ENCODE measurements at places on chromosomes 16 and 17.

DNA sequence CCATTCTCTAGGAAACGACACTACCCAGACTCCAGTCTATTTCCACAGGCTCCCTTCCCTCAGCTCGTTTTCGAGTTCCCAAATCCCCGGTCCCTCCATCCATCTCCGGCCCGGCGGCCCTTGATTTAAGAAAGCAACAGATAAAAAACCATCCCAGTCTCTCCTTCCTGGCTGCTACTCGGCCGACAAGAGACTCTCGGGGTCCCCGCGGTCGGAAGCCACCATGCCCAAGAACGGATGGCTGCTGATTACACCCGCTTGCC, 182 bp downstream of the RPL26 start:
- DNase-seq: no peak

DNA sequence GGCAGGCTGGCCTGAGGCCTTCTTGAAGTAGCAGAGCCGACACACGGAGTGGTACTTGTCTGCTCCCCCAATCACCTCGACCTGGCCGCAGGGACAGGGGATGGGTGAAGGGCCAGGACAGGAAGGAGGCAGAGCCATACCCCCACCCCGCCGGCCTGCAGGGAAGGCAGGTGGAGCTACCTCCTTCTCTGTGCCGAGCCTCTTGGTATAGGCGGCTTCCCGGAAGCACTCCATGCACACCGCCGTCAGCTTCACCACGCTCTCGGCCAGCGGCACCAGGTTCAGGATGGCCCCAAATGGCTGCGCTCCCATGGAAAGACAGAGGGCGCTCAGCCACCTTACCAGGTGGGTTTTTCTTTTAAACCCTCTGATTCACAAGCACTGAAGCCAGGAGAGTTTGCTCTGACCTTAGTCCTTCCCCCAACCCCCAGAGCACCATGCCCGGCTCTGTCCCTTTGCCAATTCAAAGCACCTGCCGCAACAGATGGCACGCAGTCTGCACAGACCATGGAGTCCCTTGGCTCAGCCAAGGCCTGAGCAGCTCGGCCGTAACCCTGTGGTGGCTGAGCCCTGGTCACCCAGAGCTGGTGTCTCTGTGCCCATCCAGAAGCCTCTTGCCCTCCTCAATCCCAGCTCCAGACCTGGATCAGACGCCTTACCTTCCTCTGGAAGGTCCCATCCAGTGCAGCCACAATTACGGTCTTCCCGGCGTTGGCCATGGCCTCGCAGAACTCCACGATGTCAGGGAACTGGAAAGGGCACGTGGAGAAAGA, 6.7 kb downstream of the SYNGR2 start:
- DNase-seq: peak; percentile 86

GRCh38 chr17:49551221-49552069, 24.2 kb upstream of the NXPH3 start:
- DNase-seq: no peak

- DNase-seq: no peak
These were observed 39.4 kb downstream of the LITAF start for GRCh38 chr16:11547118-11547916.

GRCh38 chr16:49696414-49697101, 159.4 kb downstream of the ZNF423 start:
- no peak for DNase-seq

GRCh38 chr17:80105762-80106161, 4.4 kb downstream of the GAA start:
- DNase-seq: no peak
